Activated naive CD8-positive, alpha-beta T cell treated with anti-CD3 and anti-CD28 coated beads for 36 hours (primary cell): ENCODE measurements at places on chromosomes 2 and 18. TPM values are rescaled to one million over a fixed set of nuclear protein-coding genes. Genes with fewer than 3 reads are reported as not detected.

CCNT2 gene
- 28.3 TPM for total RNA-seq

DNA sequence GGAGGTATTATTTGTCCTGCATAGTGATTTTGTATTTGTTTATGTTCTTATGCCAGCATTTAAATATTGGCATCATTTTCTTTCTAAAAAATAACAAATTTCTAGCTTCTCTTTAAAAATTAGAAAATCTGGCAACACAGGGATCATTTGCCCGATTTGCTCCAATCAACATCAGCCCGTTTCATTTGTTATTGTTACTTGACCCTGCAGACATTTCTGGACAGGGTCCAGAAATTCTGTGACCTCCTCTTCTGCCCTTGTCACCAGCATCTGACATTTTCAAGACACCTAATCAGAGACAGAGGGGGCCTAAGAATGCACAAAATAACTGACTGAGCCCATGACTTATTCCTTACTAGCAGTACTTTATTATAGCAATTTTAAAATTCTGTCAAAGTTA, 253.3 kb downstream of the MREG start:
- DNase-seq, result no peak

ASAP2 gene
- 0.04 TPM for total RNA-seq

- DNase-seq, result no peak
Measured at GRCh38 chr2:60558536-60558935, 5.1 kb upstream of the BCL11A start.

DNA sequence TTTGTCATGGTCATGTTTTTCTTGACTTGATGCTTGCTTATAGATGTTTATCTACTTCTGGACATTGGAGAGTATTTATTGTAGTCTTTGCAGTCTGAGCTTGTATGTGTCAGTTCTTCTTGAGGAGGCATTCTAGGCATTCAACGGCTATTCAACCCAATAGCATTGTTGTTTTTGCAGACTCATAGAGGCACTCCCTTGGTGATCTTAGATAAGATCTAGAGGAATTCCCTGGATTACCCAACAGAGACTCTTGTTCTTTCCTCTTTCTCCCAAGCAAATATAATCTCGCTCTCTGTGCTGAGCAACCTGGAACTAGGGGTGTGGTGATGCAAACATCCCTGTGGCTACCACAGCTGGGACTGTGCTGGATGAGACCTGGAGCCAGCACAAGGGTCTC, 40.4 kb downstream of the SYT4 start:
- no peak for DNase-seq

GRCh38 chr18:22272242-22272641, 102.9 kb downstream of the GATA6 start:
- no peak for DNase-seq

- DNase-seq, result no peak
Measured at GRCh38 chr2:240906141-240906910, at the start of gene CROCC2. TSS of gene CROCC2 (plus strand) at chr2:240906336. CDS start at chr2:240906514, 178 bp downstream.

GREB1 gene
- total RNA-seq, result 1.0 TPM

TGIF1 gene
- total RNA-seq, result 18.8 TPM

DNA sequence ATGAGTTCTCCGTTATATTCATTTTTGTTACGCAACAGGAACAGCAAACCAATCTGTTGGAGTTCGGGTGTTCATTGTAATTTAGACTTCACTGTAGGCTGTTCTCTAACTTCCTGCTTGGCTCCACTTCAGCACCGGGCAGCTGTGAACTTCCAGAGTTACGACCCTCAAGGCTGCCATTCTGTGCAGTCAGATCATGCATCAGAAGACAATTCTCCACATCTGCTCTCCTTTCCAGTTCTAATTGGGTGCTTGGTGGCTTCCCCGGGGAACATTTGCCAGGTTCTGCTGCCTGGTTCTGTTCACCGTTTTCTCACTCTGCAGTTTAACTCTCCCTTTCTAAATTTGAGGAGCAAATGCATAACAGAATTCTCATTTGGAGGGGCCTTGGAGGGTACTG, 237.7 kb downstream of the NYAP2 start:
- no peak for DNase-seq

TMEM169 gene
- 0.40 TPM for total RNA-seq
